ENCODE measurements at places on chromosomes 7 and 10.

- DNase-seq: no peak
These were observed 147.1 kb downstream of the LRRC4 start for GRCh38 chr7:127884066-127884559.

DNA sequence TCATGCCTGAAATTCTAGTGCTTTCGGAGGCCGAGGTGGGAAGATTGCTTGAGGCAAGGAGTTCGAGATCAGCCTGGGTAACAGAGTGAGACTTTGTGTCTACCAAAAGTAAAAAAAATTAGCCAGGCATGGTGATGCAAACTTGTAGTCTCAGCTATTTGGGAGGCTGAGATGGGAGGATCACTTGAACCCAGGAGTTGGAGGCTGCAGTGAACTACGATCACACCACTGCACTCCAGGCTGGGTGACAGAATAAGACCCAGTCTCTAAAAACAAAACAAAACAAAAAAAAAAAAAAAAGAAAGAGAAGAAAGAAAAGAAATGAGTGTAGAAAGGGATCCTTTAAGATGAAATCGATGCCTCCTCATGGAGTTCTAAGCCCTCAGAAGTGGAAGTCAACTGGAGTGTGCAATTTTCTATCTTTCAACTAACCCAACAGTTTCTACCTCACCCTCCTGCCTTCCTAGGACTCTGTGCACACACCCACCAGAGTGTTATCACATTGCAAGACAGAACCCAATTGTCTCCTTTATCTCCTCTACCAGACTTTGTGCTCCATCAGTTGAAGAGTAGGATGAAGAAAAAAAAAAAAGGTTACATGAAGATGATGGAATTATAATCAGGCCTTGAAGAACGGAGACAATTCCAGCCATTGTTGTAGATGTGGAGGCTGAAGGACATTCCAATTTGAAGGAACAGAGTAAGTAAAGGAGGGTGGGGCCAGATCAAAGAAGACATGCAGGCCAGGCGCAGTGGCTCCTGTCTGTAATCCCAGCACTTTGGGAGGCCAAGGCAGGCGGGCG, 26.9 kb downstream of the NYAP1 start:
- DNase-seq: no peak

GRCh38 chr7:131015657-131015958, 281.6 kb upstream of the KLF14 start:
- DNase-seq: no peak

DNA sequence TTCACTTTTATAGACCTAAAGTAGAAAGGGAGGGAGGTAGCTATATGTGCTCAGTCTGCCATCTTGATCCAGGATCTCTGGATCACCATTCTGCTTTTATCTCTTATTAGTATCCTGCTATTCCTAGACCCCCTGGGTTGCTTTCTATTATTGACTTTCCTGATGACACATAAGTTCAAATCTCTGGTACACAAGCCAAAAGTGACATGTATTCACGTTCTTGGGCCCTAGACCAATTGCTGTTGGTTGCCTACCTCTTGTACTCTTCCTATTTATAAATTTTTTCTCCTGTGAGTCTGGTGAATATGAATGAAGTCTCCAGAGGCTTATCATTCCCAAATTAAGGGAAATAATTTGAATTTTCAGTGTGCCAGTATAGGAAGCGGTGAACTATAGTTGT, 56.9 kb downstream of the DNMBP start:
- no peak for DNase-seq

DNA sequence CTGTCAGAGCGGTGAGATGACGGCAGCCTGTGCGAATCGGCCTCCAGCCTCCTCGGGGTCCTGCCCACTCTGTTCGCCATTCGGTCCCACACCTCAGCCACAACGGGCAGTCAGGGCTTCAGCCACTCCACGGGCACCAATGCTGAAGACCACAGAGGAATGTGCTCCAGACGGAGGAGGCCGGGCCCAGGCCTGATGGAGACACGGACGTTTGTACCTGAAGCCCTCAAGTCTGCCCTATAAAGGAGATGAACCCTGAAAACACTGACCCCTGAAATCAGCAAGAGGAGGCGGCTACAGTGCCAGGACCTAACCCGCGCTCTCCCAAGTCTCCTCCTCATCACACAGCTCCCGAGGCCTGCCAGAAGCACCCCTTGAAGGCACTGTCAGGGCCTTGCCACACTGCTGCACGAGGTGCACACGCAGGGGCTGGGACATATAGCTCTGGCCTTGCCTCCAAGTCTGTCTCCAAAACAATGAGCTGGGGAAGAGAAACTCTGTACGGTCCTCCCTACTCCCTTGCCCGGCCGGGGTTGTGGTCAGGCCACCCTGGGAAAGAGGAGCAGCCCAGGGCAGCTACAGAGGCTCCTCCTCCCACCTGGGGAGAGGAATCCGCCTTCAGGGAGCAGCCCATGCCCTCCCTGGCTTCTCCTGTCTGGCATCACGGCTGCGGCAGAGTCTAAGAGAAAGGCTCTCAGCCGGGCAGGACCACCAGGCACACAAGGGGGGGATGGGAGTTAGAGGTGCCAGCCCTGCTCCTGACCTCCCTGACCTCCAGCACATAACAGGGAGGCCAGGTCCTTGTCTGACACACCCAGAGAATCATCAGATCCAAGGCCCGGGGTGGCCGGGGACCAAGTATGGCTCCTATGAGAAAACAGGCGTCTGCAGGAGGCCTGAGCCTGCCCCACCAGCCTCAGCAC, 310.1 kb downstream of the PTPRN2 start:
- DNase-seq: no peak

- DNase-seq: no peak
These were observed 1.1 kb downstream of the RHOBTB1 start for GRCh38 chr10:60942788-60943315.

DNA sequence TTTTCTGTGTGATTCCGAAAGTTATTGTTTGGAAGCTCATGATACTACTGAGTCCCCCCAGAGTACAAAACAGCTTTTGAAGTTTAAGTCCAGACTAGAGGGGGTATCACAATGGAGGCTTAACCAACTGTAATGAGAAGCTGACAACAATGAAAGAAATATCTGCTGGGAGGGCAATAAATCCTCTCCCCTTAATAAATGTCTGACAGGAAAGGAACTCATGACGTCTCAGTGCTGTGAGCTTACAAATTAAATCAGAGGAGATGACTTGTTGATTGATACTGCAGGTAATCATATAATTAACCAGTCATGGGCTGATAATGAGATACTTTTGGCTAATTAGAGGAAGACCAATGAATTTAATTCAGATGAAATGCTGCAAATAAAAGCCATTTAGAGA, 102.6 kb upstream of the WDR11 start:
- DNase-seq: no peak

GRCh38 chr7:122746948-122747347, 44.2 kb upstream of the RNF148 start:
- DNase-seq: no peak

GRCh38 chr7:155009570-155010157, 6.7 kb upstream of the PAXIP1 start:
- DNase-seq: no peak

GRCh38 chr10:48333856-48334255, 27.4 kb downstream of the MAPK8 start:
- DNase-seq: no peak

DNA sequence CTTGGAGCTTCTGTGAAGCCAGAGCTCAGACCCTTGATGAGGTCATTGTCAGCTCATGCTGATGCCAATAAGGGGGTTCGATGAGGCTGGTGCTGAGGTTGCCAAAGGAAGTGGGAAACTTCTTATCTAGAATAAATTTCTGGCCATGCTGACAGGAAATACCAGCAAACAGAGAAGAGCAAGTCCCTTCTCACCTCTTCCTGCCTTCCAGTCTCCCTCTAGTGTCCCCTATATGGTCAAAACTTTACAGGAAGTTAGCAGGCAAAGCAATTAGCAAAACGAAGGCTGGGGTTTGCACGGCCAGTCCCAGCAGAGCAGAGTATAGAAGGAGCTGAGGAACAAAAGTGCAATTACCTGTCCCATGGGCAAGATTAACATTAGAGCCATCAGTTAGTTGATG, 15.1 kb upstream of the NEUROG3 start:
- DNase-seq: no peak

DNA sequence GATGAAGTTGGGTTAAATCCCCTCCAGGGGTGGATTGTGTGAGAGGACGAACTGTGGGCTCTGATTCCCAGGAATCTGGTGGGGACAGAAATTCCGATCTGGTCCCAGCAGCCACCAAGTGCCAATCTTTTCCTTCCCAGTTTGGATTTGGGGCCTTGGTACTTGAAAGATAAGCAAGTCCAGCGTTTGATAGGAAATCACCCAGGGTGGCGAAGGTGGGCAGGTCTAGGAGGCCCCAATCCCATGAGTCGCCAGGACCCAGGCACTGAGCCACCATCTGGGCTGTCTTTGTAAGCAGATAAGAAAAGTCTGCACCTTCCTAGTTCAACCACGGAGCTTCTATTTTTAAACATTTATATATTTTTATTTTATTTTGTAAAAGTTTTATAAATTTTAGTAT, 122.6 kb upstream of the LSM8 start:
- DNase-seq: no peak

DNA sequence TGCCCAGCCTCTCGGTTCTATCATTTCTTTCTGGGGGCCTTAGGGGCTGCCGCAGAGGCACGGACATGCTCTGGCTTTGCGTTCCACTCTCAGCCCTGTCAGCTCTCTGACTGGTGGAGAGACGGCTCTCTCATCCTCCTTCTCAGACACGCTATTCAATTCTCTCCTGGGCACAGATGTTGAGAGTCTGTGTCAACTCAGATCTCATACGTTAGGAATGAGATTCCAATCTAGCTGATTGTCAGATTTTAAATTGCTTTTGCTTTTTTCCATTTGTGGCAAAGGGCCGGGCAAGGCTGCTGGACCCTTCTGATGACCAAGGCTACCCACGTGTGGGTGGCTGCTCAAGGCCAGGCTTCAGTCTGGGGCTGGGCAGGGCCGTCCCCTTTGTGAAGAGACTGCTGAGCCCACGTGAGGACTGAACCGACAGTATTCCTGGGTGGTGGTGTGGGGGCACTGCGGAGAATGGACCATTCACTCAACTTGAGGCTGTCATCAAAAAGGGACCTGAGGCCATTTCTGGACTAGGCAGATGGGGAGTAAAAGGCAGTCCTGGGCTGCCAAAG, 71.5 kb downstream of the CLEC2L start:
- DNase-seq: no peak

- no peak for DNase-seq
These were observed 84.3 kb upstream of the CACNA2D1 start for GRCh38 chr7:82527851-82528250.

- no peak for DNase-seq
These were observed 83.5 kb downstream of the MICU1 start for GRCh38 chr10:72542396-72542815.

DNA sequence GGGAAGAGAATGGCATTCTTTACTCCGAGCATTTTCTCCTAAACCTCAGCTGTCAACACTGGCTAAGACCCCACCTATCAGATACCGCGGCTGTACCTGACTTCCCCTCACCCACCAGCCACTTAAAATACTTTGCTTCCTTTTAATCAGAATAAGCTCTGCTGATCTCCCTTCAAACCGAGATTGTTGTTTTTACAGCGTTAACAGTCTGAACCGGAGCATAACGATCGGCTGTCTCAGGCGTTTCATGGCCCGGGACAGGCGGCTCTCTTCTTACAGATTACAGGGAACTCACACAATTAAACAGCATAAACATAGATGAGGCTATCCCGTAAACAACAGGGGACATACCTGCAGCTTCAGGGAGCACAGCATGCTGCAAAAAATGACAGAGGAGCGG, 174.3 kb upstream of the RNF32 start:
- no peak for DNase-seq

DNA sequence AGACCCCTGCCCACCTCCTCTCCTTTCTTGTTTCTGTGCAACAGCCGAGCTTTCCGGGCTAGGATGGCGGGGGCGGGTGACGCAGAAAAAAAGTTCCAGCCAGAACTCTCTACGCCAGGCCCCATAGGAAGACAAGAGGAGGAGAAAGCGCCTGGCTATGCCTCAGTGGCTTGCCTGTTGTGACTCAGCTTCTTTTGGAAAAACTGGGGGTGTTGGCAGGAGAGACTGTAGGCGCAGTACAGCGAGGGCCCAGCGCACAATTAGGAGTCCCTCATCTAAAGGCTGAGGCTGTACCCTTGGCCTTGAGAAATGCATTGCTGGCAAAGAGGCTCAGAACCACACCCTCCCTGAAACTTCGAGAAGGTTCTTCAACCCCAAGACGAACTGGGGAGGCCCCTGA, 28.0 kb upstream of the KPNA7 start:
- DNase-seq: no peak

DNA sequence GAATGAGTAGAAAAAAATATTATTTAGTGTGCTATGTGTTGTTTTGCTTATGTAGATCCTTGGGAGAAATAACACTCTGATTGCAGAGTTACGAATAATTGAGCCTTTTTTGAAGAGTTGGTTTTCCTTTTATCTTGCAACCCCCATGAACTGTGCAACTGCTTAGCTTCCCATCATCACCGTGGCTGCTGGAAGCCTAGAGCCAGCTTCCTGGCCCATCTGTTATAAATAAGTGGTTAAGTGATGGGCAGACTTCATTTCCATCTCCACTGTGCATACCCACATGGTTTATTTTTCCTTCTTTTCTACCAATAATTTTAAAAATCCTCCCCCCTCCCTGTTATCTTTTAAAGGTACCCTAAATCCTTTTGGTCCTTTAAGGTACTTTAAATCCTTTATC, 554.9 kb upstream of the GALNT17 start:
- DNase-seq: no peak

- no peak for DNase-seq
These were observed 5.7 kb upstream of the ITIH2 start for GRCh38 chr10:7697426-7697825.

DNA sequence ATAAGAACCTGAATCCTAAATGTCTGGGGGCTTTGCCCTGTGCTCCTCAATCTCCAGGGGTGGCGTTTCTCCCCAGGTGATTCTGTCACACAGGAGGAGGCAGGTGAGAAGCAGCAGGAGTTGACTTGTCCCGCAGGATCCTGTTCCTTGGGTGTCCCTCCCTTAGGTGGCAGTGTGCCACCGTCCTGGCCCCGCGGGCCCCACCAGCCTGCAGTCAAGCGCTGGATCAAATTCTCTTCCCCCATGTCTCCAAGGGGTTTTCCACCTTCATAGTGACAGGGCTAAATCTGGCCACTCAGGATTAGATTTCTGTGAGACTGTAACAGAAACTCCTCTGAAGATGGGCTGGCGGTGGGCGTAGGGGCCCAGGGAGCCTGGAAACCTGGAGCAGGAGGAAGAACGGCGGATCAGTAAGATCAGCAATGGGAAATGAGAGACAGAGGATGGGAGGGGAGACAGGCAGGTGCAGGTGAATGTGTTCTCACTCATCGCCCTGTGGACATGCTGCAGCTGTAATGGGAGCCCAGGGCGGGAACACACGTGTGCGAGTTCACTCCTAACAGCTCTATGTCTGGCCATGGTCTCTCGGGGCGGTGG, 329.2 kb upstream of the COBL start:
- no peak for DNase-seq

DNA sequence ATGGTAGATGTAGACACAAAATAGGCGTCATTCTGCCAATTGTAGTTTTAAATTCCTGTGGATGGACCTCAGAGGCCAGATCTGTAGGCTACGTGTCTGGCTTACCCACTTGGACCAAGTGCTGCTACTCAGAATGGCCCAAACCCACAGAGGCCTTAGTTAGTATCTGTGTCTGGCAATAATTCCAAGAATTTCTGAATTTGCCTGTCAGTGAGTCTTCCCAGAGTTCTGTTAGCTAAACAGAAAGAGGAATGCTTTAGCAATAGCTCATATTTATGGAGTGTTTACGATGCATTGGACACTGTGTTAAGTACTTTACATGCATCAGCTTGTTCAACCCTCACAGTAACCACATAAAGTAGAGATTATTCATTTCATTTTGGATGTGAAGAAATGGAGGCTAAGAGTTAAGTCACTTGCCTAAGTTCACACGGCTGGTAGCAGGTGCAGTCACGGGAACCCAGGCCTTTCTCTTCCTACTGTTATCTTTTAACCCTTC, 231.8 kb downstream of the PTEN start:
- no peak for DNase-seq

- DNase-seq: no peak
These were observed 146.0 kb upstream of the STEAP4 start for GRCh38 chr7:88452646-88453045.
